Osteoblast (primary cell): ENCODE measurements at places on chromosomes 6 and 20. TPM values are rescaled to one million over a fixed set of nuclear protein-coding genes. Genes with fewer than 3 reads are reported as not detected.

GRCh38 chr6:45256697-45257695 lies 71.1 kb upstream of the RUNX2 start:
- H3K27me3 ChIP-seq, result no peaks in the 10 kb centered on the region
- no peaks in the 10 kb centered on the region for H3K36me3 ChIP-seq
- DNase-seq, result no peak

GRCh38 chr6:43494321-43494720 lies 15.8 kb downstream of the LRRC73 start:
- no peaks in the 10 kb centered on the region for H3K27me3 ChIP-seq
- H3K4me3 ChIP-seq, result no peak overlapping the region
- peaks cover 15% of the 10 kb centered on the region for H3K36me3 ChIP-seq
- no peak overlapping the region for H3K27ac ChIP-seq

- H3K27me3 ChIP-seq, result peaks cover 5% of the 10 kb centered on the region
- H3K4me1 ChIP-seq, result peaks cover 21% of the 10 kb centered on the region
- H3K27ac ChIP-seq, result no peak overlapping the region
- no peaks in the 10 kb centered on the region for H3K36me3 ChIP-seq
These were observed 20.5 kb downstream of the CAPN11 start for GRCh38 chr6:44179072-44179536.

DNA sequence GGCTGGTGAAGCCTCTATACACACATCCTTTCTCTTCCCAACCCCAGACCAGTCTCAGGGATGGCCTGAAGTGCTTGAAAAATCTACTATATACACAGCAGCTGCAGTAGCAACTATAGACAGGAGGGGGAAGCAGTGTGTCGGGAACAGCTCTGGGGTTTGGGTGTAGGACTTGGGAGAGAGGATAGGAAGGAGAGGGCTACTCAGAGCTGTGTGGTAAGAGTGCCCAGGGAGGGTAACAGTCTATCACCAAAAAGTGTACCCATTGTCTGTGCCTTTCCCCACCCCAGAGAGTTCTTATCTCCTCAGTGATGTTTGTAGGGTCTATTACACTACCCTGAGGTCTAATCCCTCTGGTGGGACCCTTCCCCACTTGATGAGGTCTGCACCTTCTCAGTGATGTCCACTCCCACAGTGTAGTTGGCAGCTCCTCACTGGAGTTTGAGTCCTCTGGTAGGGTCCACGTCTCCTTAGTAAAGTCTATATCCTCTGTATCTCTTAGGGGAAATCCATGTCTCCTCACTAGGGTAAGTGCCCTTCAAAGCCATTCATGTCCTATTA lies 1.5 kb upstream of the GGT7 start:
- peaks cover 31% of the 10 kb centered on the region for H3K4me1 ChIP-seq
- H3K4me3 ChIP-seq, result no peak overlapping the region
- DNase-seq, result peak; percentile 96
- no peaks in the 10 kb centered on the region for H3K27me3 ChIP-seq

GRCh38 chr6:145028144-145028818 lies 707.0 kb downstream of the EPM2A start:
- H3K27me3 ChIP-seq, result no peaks in the 10 kb centered on the region
- H3K36me3 ChIP-seq, result no peaks in the 10 kb centered on the region
- DNase-seq, result no peak
- no peak overlapping the region for H3K4me3 ChIP-seq

DNA sequence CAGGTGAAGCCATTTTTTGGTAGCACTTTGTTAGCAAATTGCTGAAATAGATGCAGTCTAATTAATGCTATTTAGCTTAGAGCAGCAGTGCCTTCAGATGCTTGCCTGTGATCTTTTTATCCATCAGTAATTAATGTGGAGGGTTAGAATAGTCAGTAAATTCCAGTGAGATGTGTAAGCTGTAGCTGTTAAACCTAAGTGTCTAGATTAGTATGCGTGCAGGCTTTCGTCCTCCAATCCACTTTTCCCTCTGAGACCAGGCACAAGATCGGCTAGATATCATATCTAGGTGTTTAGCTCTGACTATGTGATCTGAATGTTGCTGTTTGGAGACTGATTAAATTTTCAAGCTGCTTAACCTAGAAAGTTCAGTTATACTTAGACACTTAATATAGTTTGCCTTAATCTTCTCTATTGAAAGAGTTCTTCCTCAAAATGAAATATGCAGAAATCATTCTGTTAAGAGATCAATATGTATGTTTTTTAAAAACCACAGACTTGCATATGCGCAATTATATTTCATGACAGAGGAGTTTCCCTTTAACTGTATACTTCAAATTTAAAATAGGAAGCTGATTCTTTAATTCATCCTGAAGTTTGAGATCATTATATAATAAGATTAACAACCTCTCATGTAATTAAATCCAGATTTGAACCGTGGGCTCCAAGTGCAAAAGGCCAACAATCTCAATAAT lies 41.2 kb downstream of the XRN2 start:
- no peak overlapping the region for H3K27ac ChIP-seq
- H3K4me1 ChIP-seq, result no peaks in the 10 kb centered on the region
- H3K27me3 ChIP-seq, result no peaks in the 10 kb centered on the region
- no peak overlapping the region for H3K4me3 ChIP-seq
- H3K36me3 ChIP-seq, result peaks cover 56% of the 10 kb centered on the region
- no peak for DNase-seq

DNA sequence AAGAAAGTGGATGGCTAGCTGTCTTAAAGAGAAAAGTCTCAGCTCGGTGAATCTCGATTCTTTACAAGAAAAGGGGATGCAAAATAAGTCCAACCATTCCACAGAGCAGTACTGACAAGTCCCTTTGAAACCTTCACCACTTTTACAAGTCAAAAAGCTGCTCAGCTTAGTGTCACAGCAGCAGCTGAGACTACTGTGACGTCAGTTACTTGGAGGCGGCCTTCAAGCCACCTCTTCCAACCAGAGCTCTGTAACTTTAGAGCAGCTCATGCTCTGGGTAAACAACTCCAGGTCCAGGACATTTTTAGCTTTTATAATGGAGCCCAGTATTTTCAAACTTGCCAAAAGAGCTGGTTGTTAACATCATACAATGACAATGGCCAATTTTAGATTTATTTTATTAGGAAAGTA lies at the start of gene KIAA0408:
Gene KIAA0408 (minus strand): TSS at position 159 of the 411 bp plus-strand sequence. CDS start 5,408 bp downstream, outside the sequence.
- H3K36me3 ChIP-seq, result no peaks in the 10 kb centered on the region
- peak within 1 kb of the TSS; percentile 76 for H3K27ac ChIP-seq
- H3K4me1 ChIP-seq, result peaks cover 36% of the 10 kb centered on the region
- H3K4me3 ChIP-seq, result peak within 1 kb of the TSS; percentile 57
- no peak for DNase-seq

- H3K4me1 ChIP-seq, result peaks cover 14% of the 10 kb centered on the region
- no peak for DNase-seq
- no peak overlapping the region for H3K27ac ChIP-seq
- no peak overlapping the region for H3K4me3 ChIP-seq
These were observed 5.6 kb downstream of the PCMTD2 start for GRCh38 chr20:64261138-64261537.

- no peak overlapping the region for H3K27ac ChIP-seq
- H3K4me1 ChIP-seq, result no peaks in the 10 kb centered on the region
- no peak overlapping the region for H3K4me3 ChIP-seq
- H3K36me3 ChIP-seq, result no peaks in the 10 kb centered on the region
- H3K27me3 ChIP-seq, result no peaks in the 10 kb centered on the region
These were observed 170.3 kb upstream of the FLRT3 start for GRCh38 chr20:14507711-14508110.

- DNase-seq, result no peak
- H3K4me3 ChIP-seq, result no peak overlapping the region
- no peaks in the 10 kb centered on the region for H3K36me3 ChIP-seq
- H3K27me3 ChIP-seq, result no peaks in the 10 kb centered on the region
These were observed 38.4 kb upstream of the RSPO3 start for GRCh38 chr6:127080081-127080480.

DNA sequence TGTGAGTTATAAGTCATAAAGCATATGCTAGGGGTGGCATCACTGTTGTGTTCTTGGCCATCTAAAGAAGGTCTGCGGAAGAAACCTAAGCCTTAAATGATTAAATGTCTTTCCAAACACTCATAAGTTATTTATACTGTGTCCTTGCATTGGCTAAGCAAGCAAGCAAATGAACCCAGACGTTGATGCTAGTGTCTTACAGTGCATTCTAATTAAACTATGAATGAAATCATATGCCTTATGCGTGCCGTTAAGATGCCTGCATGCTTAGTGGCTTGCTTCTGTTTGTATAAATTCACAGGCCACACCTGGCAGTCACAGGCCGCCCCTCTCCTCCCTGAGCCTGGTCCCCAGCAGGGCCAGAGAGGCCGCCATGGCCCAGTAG lies 49.9 kb downstream of the RIN2 start:
- H3K4me1 ChIP-seq, result peaks cover 22% of the 10 kb centered on the region
- H3K27me3 ChIP-seq, result no peaks in the 10 kb centered on the region
- H3K27ac ChIP-seq, result no peak overlapping the region
- peaks cover 10% of the 10 kb centered on the region for H3K36me3 ChIP-seq
- DNase-seq, result no peak

- no peak overlapping the region for H3K27ac ChIP-seq
- no peak overlapping the region for H3K4me3 ChIP-seq
- no peaks in the 10 kb centered on the region for H3K27me3 ChIP-seq
These were observed 338.0 kb upstream of the KHDRBS2 start for GRCh38 chr6:62623846-62624532.

GRCh38 chr20:58044931-58045555 lies 183.4 kb downstream of the ANKRD60 start:
- H3K4me3 ChIP-seq, result no peak overlapping the region
- H3K27ac ChIP-seq, result no peak overlapping the region
- DNase-seq, result no peak
- H3K36me3 ChIP-seq, result no peaks in the 10 kb centered on the region

GRCh38 chr6:21710216-21710615 lies 116.7 kb downstream of the SOX4 start:
- H3K27me3 ChIP-seq, result no peaks in the 10 kb centered on the region
- H3K4me1 ChIP-seq, result no peaks in the 10 kb centered on the region
- no peaks in the 10 kb centered on the region for H3K36me3 ChIP-seq
- H3K4me3 ChIP-seq, result no peak overlapping the region
- no peak overlapping the region for H3K27ac ChIP-seq

DNA sequence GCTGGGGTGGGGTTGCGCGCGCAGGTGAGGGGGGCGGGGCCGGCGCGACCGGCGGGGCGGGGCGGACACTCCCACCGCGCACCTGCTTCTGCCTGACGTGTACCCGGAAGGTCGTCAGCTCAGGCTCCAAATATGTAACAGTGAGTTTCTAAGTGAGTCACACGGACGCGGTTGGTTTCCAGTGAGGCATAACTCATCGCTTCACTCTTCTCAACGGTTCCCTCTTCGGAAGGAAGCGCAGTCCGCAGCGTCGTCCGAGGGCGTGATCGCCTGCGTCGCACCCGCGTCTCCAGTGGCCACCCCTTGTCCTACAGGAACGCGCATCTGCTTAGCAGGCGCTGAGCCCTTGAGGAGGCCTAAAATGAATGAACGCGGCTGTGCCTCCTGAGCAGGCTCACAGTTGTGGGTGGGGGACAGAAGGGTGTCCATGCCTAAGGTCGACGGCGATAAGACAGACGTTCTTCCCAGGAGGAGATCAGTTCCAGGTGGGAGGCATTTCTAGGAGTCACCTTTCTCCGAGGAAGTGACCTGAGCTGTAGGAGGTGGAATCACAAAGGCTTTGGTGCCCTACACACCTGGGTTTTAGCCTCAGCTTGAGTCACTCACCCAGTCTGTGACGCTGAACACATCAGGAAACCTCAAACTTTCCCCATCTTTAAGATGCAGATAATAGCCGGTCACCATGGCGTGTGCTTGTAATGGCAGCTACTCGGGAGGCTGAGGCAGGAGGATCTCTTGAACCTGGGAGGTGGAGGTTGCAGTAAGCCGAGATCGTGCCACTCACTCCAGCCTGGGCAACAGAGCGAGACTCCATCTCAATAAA lies 50.9 kb upstream of the EZR start:
- H3K27ac ChIP-seq, result peak overlapping the region; percentile 80
- H3K36me3 ChIP-seq, result no peaks in the 10 kb centered on the region
- peaks cover 11% of the 10 kb centered on the region for H3K4me1 ChIP-seq

GRCh38 chr20:2122936-2123335 lies 21.3 kb downstream of the STK35 start:
- peaks cover 4% of the 10 kb centered on the region for H3K36me3 ChIP-seq
- no peaks in the 10 kb centered on the region for H3K27me3 ChIP-seq
- no peak overlapping the region for H3K4me3 ChIP-seq

- H3K27me3 ChIP-seq, result no peaks in the 10 kb centered on the region
- H3K27ac ChIP-seq, result no peak overlapping the region
- H3K4me3 ChIP-seq, result no peak overlapping the region
- peaks cover 4% of the 10 kb centered on the region for H3K36me3 ChIP-seq
- DNase-seq, result peak; percentile 68
These were observed 119.9 kb downstream of the SULF2 start for GRCh38 chr20:47665221-47665991.

DNA sequence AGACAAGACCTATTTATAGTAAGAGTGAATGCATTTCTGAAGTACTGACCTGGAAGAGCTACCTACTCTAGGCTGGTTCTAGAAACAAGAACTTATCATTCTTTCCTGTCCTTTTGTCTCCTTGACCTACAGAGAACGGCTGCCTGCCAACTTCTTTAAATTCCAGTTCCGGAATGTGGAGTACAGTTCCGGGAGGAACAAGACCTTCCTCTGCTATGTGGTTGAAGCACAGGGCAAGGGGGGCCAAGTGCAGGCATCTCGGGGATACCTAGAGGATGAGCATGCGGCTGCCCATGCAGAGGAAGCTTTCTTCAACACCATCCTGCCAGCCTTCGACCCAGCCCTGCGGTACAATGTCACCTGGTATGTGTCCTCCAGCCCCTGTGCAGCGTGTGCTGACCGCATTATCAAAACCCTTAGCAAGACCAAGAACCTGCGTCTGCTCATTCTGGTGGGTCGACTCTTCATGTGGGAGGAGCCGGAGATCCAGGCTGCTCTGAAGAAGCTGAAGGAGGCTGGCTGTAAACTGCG lies 8.3 kb downstream of the APOBEC2 start:
- no peaks in the 10 kb centered on the region for H3K27me3 ChIP-seq
- no peak overlapping the region for H3K27ac ChIP-seq
- no peaks in the 10 kb centered on the region for H3K36me3 ChIP-seq

The STMN3 gene
- 1.1 and 2.1 TPM in 2 replicates for total RNA-seq

The SOX4 gene
- total RNA-seq, result 77.5 and 81.1 TPM in 2 replicates

The TCP11 gene
- total RNA-seq, result 0.29 and 0.72 TPM in 2 replicates

The C6orf15 gene
- total RNA-seq, result not detected in 2 replicates

The ARFGEF3 gene
- total RNA-seq, result under 0.01 TPM in 2 replicates

The VSTM2L gene
- 2.5 and 2.9 TPM in 2 replicates for total RNA-seq

The SNAP91 gene
- 0.59 and 0.72 TPM in 2 replicates for total RNA-seq

The PAK5 gene
- total RNA-seq, result not detected in 2 replicates

The ABHD16A gene
- total RNA-seq, result 41.0 and 43.4 TPM in 2 replicates

The C2 gene
- total RNA-seq, result 12.7 and 18.0 TPM in 2 replicates

The TREM2 gene
- total RNA-seq, result under 0.01 and 0.59 TPM in 2 replicates

The PACSIN1 gene
- not detected in 2 replicates for total RNA-seq

The CYP21A2 gene
- under 0.01 and 0.72 TPM in 2 replicates for total RNA-seq

The MAS1 gene
- under 0.01 TPM in 1 of 2 replicates, not detected in the other for total RNA-seq

The BPIFA1 gene
- not detected in 2 replicates for total RNA-seq
